ENCODE measurements at places on chromosomes 7 and 10.
A peak's percentile ranks its signal among the peaks of the same experiment; 100 is the strongest.

DNA sequence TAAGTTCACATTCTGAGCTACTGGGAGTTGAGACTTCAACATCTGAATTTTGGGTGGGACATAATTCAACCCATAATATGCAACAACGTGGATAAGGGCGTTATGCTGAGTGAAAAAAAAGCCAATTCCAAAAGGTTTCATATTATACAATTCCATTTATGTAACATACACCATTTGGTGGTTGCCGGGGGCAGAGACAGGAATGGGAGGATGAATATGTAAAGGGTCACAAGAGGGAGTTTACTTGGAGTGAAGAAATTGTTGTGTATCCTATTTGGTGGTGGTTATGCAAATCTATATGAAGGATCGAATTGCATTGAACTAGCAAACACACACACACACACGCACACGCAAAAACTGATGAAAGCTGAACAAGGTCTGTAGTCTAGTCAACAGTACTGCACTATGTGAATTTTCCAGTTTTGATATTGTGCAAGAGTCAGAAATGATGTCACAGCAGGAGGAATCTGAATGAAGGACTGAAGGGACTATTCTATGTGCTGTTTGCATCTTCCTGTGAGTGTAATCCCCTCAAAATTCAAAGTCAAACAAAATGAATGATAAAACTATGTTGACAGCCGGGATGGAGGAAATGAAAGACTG is 249.2 kb upstream of the HABP2 start:
- no peak for DNase-seq

DNA sequence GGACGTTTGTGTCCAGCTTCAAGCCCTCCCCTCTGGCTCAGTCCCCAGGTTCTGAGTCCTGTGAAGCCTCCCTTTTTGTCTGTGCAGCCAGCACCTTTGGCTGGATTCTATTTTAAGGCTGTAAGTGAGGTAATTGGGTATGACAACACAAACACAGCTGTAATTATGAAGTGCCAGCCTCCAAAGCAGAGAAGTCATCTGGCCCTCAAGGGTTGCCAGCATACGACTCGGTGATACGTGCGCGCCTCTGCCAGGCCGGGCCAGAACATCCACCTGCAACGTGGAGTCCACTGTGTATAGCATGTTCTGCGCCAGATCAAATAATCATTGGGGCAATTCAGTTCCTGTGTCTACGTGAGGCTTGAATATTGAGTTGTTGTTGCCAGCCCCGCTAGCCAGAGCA is 6.7 kb upstream of the FAM180A start:
- DNase-seq = no peak

GRCh38 chr7:26958834-26959233 is 94.4 kb upstream of the SKAP2 start:
- DNase-seq = peak; percentile 57

GRCh38 chr7:95322854-95323253 is 1.5 kb downstream of the PON1 start:
- DNase-seq = no peak

GRCh38 chr7:106358103-106358663 is 73.4 kb upstream of the NAMPT start:
- no peak for DNase-seq

DNA sequence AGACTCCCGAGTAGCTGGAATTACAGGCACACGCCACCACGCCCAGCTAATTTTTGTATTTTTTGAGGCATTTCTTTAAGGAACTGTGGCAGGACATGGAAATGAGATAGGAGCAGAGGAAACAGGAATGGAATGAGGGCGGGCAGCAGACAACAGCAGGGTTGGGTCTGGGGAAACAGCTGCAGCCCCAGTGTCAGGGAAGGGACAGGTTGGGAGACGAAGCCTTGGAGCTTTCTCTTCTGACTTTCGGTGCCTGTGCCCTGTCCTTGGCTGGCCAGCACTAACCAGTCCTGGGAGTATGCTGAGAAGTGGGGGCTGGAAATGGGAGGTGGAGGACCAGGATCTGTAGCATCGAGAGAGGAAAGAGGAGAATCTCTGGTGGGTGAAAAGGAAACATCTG is 47.4 kb downstream of the ATOH7 start:
- no peak for DNase-seq

GRCh38 chr7:133478591-133479135 is 225.8 kb downstream of the EXOC4 start:
- DNase-seq = no peak

DNA sequence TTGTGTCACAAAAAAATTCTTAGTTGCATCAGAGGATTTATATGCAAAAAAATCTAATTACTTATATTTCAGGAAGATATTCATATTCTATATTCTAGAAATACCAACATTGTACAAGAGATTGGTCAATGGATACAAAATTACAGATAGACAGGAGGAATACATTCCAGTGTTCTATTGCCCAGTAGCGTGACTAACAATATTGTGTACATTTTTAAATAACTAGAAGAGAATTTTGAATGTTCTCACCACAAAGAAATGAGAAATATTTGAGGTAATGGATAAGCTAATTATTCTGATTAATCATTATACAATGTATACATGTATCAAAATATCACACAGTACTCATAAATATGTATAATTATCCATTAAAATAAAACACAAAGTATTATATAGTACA is 253.3 kb downstream of the IPMK start:
- no peak for DNase-seq

GRCh38 chr10:33277135-33277536 is 57.3 kb downstream of the NRP1 start:
- DNase-seq = peak; percentile 62

- DNase-seq = no peak
Measured at GRCh38 chr7:40641701-40642100, 506.9 kb downstream of the SUGCT start.

DNA sequence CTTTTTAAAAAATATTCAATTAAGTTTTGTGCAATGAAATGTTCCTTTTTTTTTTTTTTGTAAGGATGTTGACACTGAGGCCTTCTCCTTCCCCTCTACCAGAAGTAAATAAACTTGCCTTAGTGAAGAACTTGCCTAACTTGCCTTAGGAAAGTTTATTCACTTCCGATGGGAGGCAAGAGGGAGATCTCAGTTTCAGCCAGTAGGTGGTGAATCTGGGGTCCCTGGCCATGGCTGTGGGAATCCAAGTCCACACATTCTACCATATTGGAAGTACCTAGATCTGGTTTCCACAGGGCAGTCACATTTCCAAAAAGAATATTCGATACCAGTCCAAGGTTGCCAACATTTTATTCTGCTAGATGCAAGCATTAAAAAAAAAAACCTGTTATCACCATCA is 270.9 kb downstream of the CCSER2 start:
- no peak for DNase-seq

- peak; percentile 26 for DNase-seq
Measured at GRCh38 chr7:34835901-34836600, 178.0 kb downstream of the NPSR1 start.

GRCh38 chr10:58384095-58384494 is 1.1 kb upstream of the TFAM start:
- no peak for DNase-seq

All from islet precursor cell (in vitro differentiated cells).